ENCODE measurements at places on chromosomes 4 and X. TPM values are rescaled to one million over a fixed set of nuclear protein-coding genes. Genes with fewer than 3 reads are reported as not detected.
A peak's percentile ranks its signal among the peaks of the same experiment; 100 is the strongest.

GRCh38 chr4:25120146-25120940 is 39.9 kb downstream of the SEPSECS start:
- no peak for DNase-seq

DNA sequence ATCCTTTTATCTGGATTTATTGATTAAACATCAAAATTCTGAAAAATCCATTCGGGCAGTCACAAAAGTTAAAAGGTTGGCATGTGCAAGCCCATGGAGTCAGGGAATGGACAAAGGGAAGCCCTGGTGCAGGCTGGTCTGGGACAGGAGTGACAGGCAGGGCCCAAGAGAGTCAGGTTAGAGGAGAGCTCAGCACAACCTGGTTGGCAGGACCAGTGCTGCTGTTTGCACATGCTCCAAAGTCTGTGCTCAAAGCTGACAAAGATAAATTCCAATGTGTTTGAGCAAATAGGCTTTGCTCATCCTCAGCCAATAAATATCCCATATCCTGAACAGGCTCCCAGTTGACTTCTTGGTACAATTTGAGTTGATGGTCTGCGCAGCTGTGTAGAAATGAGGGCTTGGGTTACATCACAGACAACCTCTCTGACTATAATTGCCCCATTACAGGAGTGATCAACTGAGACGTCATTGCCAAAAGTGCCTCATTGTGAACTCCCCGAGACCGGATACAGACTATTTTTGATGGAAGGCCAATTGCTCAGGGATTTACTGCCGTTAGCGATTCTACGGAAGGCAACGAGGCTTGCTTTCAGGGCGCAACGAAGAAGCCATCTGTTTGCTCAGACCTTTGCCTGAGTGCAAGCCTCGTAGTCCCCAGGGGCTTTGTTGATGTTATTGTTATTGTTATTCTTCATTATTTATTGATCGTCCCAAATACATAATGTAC is 1008.1 kb upstream of the TENM3 start:
- DNase-seq: no peak

Gene PHOX2B
- polyA plus RNA-seq: 0.06 TPM

GRCh38 chr4:48369248-48369647 is 27.9 kb downstream of the SLAIN2 start:
- DNase-seq: no peak

DNA sequence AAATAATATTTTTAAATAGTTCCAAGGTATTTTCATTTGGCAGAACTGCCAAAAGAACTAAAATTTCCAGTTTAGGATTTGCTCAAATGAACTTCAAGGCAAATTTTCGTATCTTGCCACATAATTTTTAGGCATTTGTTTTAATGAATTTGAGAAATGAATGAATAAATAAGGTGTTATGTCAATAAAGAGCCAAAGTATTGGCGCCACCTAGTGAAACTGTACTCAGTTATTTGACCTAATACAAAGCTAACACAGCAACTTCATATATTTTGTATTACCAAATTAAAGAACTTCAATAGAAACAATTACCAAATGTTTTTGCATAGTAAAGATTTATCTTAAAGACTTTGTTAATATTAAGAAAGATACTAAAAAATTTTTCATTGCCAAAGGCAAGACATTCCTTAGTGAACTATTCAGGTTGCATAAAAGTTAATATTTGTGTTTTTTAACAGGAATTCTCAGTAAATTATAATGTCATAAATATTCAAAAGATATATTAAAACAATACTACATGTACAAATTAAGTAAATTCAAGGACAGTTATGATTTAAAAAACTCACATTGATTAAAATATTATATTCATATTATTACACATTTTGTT is 50.3 kb downstream of the STPG2 start:
- no peak for DNase-seq

- no peak for DNase-seq
These were observed 821 bp upstream of the NALF2 start for GRCh38 chrX:69503228-69503781.

GRCh38 chr4:76894537-76895255 is 3.2 kb downstream of the SOWAHB start:
- no peak for DNase-seq

Gene TASL
- polyA plus RNA-seq: 1.2 TPM

GRCh38 chrX:153726286-153727122 is 1.8 kb downstream of the ABCD1 start:
- DNase-seq: peak; percentile 86

Gene YTHDC1
- 222 TPM for polyA plus RNA-seq

- no peak for DNase-seq
These were observed 8.9 kb downstream of the POLA1 start for GRCh38 chrX:24702362-24703184.

DNA sequence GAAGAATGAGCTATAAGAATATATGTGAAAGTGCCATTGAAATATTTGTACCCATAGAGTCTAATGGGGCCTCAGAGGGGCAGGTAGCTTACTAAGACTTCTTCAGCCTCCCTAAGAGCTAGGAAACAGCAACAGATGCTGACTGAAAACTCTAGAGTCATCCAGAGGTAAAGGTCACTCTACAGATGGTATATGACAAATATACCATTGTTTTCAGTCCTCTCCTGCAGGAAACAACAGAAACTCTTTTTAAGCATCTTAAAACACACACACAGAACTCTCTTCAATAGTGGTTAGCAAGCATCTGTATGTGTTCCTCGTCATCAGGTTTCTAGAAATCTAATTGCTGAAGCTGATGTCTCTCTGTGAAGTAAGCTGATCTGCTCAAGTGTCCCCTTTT is 313.8 kb upstream of the GATB start:
- no peak for DNase-seq

DNA sequence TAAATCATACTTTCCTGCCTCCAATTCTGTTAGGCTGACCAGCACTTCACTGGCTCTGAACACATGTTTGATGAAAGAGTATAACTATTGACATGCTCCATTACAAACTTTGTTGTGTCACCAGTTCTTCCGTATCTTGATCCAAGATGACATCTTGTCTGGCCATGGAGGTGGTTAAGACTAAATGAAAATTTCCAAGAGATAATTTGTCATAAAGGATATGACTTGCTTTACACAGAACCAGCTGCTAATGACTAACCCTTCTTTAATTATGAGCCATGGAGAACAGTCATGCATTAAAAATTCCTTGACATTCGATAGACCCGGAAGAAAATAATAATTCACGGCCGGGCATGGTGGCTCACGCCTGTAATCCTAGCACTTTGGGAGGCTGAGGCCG is 17.7 kb upstream of the N4BP2 start:
- no peak for DNase-seq

Gene DCAF12L1
- polyA plus RNA-seq: 0.49 TPM

Gene NXF2B
- polyA plus RNA-seq: 0.31 TPM

GRCh38 chrX:41490446-41490845 is 43.3 kb downstream of the NYX start:
- no peak for DNase-seq

Gene CT45A1
- polyA plus RNA-seq: 7.4 TPM

DNA sequence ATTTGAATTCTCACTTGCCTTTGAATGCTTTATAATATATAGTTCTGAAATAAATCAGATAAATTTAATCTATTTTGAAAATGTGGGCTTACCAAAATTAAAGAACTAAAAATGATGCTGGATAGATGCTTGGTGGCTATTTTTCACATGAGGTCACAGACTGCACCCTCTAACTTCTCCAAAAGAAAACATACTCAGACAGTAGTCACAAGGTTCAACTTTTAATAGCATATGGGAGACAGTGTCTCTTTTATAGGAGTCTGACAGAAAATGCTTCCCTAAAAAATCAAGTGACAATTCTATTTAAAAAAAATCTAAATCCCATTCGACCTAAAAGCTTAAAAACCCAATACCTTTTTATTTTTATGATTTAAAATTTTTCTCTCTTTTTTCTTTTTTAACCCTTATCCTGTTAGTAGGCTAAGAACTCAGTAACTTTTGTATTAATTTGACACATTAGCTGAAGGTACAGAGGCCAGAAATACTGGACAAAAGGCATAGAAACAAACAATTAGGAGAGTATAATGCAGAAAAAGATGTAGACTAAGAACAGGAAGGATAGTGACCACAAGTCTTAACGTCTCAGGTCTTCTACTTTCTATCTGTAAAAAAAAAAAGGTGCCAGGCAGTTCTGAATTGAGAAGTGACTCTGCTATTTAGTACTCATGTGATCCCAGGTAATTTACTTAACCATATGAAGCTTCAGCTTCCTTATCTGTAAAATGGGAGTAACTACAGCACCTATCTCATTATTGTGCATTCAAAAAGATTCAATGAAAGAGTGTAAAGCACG is 7.6 kb downstream of the TIGD4 start:
- no peak for DNase-seq

- no peak for DNase-seq
These were observed 90.3 kb downstream of the DHRSX start for GRCh38 chrX:2410279-2411020.

DNA sequence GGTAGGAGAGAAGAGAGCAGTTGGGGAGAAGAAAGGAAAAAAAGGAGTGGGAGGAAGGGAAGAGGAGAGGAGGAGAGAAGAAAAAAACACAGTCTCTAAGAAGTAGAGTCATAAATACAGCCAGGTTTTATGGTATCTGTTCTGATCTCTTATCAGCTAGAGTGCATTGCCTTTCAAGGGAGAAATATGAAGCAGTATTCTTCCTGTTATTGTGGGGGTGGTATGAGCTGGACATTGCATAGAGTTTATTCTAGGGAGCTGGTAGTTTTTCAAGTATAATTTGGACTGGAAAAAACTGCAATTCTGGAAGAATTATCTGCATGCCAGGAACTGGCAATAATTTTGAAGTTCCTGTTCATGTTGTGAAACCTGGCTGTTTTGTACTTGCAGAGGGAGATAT is 54.9 kb upstream of the TAB3 start:
- DNase-seq: no peak

- no peak for DNase-seq
These were observed 42.4 kb downstream of the KIAA0232 start for GRCh38 chr4:6824772-6825402.

Gene NLGN4X
- polyA plus RNA-seq: 1.5 TPM

- DNase-seq: no peak
These were observed 141.8 kb upstream of the NALF2 start for GRCh38 chrX:69362354-69362753.

Gene RTL3
- polyA plus RNA-seq: 0.04 TPM

Gene NIPAL1
- 3.4 TPM for polyA plus RNA-seq

DNA sequence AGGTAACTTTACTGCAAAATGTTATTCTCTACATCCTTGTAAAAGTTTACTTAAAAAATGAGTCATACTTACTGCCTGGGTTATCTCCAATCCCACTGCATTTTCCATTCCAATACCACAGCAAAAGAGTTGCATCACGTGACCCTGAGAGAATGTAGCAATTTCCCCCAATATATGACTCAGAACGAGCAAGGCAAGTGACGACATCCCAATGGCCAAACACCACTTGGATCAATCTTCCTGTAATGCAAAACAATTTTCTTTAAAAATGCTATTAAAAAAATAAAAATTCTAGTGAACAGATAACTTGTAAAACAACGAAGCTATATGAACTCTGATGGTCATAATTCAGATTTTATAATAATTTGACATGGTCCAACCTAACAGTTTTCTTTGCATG is 224.3 kb downstream of the DCLK2 start:
- DNase-seq: no peak

- DNase-seq: no peak
These were observed 381 bp downstream of the PHEX start for GRCh38 chrX:22032506-22032905.

Gene WDFY3
- 44.3 TPM for polyA plus RNA-seq

DNA sequence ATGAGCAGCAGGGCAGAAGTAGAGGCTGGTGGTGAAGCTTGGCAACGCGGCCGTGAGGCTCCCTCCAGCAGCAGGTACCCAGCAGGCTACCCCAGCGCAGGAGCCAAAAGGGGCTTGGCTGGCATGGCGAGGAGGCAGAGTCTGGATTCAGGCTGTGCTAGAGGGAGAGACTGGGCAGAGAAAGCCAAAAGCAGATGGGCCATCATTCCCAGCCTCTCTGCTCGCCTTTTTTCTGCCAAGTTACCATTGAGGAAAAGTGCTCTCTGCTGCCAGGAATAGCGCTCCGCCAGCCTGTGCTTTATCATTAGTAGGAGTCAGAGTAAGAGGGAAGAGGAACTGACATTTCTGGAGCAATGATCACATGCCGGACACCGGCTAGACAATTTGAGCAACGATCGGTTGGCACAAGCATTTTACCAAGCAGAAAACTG is 28.7 kb upstream of the MAP3K15 start:
- DNase-seq: no peak

GRCh38 chr4:1592068-1592708 is 91.9 kb downstream of the FAM53A start:
- no peak for DNase-seq

DNA sequence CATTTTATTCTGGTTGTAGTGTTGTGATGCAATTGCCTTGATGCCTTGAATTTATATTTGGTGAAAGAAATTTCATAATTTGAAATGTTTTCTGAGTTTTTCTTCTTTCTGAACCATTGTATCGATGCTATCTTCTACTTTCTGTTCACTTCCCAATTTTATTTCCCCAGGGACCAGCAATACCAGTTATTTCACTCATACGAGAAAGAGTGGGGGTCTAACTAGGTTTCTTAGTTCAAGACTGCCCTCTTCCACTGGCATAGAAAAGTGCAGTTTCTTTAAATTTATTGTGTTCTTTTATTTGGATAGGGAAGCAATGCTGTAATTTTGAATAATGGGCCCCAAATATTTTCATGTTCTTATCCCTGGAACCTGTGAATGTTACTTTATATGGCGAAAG is 544.0 kb upstream of the ADGRL3 start:
- no peak for DNase-seq

DNA sequence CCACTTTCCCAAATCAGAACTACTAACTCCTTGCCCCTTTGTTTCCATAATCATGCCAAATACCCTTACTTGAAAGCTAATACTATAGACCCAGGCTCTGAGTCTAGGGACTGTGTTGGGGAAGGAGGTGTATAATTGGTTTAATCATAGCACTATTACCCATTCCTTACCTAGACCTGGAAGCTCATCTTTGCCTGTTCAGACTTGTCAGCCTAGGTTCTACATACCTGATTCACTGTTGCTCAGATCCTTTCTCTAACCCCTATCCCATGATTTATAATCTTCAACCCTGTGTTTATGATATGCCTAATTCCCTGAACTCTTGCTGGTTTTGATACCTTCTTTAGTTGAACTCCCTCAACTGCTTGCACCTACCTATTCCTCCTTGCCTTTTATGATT is 123.1 kb upstream of the GRIA3 start:
- no peak for DNase-seq

- no peak for DNase-seq
These were observed 4.8 kb downstream of the MSANTD1 start for GRCh38 chr4:3253808-3254207.

Gene WDR19
- 80.7 TPM for polyA plus RNA-seq

- DNase-seq: no peak
These were observed 15.2 kb downstream of the PDLIM3 start for GRCh38 chr4:185520119-185520518.

Gene STARD8
- 19.8 TPM for polyA plus RNA-seq

DNA sequence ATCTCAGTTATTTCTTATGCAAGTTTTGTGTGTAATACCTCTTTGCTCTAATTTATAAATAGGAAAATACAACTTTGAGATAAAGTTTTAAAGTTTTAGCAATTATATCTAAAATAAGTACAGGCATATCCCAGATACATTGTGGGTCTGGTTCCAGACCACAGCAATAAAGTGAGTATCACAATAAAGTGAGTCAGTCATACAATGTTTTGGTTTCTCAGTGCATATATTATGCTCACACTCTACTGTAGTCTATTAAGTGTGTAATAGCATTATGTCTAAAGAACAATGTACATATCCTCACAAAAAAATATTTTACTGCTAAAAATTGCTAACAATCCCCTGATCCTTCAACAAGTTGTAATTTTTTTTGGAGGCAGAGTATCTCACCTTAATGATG is 49.2 kb downstream of the ANAPC10 start:
- DNase-seq: no peak

GRCh38 chr4:74037076-74037955 is 1.2 kb downstream of the CXCL3 start:
- no peak for DNase-seq

- no peak for DNase-seq
These were observed 63.8 kb upstream of the FAM120C start for GRCh38 chrX:54246866-54247265.
